ENCODE measurements at places on chromosomes 3 and 15.

DNA sequence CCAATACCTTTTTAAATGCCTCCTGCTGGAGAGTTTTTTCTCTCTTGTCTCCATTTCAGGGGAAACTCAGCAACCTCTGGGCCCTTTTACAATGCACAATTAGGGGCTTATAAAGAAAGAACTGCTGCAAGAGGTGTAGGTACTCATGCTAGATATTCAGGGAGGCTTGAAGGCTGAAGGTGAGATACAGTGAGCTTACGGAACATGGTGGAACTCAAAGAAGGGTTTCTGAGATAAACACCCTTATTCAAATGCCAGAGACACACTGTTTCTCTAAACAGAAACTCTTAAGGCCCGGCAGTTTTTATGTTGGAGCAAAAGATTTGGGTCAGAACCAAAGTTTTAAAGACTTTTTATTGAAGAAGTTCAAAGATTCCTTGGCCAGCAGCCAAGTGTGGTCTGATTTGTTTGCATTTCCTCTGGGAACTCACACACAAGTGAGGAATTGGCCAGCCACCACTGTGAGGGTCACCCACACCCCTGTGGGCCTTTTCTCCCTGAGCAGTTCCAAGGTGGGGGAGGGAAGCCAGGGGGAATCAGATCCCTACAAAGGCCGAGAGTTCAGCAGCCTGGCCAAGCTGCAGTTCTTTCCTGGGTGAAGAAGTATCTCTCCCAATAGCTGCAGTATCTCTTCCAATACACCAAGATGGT is 47.8 kb downstream of the TNFAIP8L3 start:
- no peak for DNase-seq

DNA sequence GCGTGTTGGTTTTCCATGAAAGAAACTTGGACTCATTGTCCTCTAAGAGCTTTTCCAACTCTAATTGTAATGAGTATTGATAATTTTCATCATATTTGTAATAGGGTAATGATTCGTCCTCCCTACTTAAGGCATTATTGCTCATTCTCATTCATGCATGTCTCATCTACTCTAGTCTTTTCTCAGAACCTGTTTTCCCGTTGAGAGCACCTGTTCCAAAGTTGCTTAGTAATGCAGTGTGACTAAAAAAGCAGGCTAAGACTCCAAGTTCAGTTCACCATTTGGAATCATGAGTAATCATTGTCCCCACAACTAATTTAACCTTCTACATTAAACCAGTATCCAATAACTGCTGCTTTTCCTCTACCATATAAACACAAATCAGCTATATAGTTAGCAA is 84.0 kb downstream of the FILIP1L start:
- DNase-seq, result no peak

GRCh38 chr15:97903971-97904572 is 56.4 kb upstream of the ARRDC4 start:
- DNase-seq, result no peak

DNA sequence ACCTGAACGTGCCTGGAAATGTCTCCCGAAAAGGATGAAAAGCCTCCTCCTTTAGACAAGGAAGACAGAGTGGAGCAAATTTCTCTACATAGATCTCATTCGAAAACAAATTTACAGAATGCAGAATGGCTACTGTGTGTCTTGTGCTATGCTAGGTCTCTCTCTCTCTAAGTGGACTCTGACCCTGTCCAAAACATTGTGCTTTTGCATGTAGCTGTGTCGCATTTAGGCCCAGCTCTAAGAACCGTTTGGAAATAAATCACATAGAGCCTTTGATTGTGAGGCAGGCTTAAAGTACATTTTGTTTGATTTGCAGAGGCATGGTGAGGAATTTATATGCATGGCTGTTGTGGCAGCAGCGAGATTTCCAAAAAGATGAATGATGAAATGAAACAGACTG is 198.0 kb downstream of the SV2B start:
- DNase-seq, result no peak

DNA sequence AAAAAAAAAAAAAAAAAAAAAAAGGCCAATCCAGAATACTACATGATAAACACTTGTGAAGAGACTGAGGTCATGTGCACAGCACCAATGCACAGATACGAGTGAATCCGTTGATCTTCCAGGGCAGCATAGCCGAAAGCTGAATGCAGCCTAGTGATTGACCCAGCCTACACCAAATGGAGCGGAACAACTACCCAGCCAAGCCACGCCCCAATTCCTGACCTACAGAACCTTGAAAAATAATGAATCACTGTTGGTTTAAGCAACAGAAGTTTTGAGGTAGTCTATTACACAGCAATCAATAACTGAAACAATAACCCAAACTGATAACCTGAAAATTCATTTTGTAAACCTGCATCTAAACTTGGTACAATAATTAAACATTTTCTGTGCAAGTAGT is 361.0 kb downstream of the FHIT start:
- DNase-seq, result no peak

DNA sequence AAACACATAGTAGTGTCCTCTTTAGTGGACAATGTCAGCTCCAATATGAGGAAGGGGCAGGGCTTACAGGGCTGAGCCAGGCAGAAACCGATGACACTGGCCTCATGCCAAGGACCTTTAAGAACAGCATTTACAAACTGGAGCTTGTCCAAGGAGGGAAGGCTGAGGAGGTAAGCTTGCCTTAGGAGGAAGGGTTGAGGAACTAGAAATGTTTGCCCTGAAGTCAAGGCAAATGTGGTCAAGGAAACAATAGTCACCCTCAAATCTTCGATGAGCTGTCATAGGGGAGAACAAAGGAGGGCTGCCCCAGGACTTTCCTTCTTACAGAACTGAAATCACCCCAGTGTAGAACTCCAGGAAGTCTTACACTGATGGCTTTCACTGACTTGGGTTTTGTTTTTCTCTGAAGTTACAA is 136.4 kb downstream of the LIPC start:
- DNase-seq, result no peak

GRCh38 chr3:71250026-71250425 is 333.5 kb downstream of the FOXP1 start:
- DNase-seq, result no peak

- no peak for DNase-seq
Observed at GRCh38 chr3:161233557-161233956, 12.4 kb downstream of the NMD3 start.

DNA sequence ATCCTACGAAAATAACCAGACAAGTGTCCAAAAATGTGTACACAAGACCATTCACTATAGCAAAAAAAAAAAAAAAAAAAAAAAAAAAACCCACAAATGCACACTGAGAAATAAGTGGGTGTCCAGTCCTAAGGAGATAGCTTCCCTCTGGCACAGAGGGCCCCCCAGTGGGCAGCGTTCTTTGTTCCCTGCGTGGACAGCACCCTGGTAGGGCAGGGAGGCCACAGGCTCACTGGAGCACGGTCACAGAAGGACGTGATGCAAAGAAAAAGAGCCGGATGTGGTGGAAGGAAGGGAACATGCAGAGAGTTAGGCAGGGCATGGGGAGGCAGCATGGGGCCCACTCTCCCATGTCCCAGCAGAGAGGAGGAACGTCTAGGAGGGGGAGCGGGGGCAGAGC is 210.7 kb upstream of the NSMCE3 start:
- no peak for DNase-seq

DNA sequence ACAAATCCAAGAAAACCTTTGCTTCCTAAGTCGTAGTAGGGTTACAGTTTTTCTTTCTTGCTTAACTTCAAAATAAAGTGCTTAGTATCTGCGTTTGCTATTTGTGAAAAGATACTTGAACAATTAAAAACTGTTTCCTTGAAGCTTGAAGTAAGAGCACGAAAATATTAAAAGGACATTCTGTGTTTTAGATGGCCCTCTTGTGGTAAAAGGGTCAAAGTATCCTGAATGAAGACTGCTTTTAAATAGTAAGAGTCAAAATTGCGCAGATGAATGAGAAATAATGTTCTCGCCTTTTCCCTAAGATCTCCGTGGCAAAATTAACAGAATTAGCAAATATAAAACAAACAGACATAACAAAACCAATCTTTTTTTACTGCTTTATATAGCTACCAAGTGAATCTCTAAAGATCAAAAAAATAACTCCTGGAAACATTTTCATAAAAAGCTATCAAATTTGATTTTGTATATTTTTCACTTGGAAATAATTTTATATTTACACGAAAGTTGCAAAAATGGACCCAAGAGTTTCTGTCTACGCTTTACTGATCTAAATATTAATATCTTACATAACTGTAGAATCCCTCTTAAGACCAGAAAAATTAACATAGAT is 175.4 kb downstream of the MBNL1 start:
- DNase-seq, result no peak

DNA sequence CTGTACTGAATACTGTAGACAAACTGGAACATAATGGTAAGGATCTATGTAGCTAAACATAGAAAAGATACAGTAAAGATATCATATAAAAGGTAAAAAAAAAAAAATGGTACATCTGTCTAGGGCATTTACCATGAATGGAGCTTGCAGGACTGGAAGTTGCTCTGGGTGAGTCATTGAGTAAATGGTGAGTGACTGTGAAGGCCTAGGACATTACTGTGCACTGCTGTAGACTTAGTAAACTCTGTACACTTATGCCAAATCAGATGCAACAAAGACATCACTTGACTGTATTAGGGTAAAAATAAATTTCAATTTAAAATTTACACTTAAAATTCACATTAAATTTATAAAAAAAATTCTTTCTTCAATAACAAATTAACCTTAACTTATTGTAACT is 281.3 kb upstream of the LMCD1 start:
- DNase-seq, result no peak

DNA sequence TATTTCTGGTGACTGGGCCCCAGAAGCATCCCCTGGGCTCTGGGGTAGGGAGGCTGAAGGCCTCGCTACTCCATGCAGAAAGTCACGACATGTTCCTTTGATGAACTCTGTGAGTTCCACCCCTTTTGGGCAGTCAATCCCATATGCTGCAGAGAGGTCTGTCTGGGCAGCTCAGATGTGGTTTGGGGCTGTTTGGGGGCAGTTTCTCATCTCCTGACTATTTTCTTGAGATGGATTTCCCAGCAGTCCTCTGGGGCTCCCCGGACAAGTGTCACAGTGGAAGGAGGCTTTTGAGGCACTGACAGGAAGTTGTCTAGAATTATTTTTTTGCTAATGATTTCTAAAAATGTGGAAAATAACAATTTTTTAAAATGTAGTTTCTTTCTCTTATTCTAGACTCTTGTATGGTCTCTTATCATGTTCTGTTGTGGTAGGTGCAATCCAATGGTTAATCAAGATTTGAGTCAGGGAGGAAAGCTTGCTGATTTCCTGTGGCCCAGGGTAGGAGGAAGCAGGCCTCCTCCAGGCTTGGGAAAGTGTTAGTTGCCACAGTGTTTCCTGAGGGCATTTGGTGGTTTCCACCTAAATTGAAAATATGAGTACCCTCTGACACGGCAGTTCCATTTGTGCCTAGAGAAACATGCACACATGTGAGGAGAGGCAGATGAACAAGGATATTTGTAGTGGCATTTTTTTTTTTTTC is 19.9 kb upstream of the TATDN2 start:
- peak; percentile 42 for DNase-seq

- no peak for DNase-seq
Observed at GRCh38 chr3:158360756-158361448, 210.1 kb upstream of the MLF1 start.

- no peak for DNase-seq
Observed at GRCh38 chr3:17905996-17906395, 163.6 kb upstream of the TBC1D5 start.

- no peak for DNase-seq
Observed at GRCh38 chr3:21847005-21847404, 96.0 kb upstream of the ZNF385D start.

GRCh38 chr3:175304404-175304803 is 445.3 kb downstream of the NAALADL2 start:
- no peak for DNase-seq

DNA sequence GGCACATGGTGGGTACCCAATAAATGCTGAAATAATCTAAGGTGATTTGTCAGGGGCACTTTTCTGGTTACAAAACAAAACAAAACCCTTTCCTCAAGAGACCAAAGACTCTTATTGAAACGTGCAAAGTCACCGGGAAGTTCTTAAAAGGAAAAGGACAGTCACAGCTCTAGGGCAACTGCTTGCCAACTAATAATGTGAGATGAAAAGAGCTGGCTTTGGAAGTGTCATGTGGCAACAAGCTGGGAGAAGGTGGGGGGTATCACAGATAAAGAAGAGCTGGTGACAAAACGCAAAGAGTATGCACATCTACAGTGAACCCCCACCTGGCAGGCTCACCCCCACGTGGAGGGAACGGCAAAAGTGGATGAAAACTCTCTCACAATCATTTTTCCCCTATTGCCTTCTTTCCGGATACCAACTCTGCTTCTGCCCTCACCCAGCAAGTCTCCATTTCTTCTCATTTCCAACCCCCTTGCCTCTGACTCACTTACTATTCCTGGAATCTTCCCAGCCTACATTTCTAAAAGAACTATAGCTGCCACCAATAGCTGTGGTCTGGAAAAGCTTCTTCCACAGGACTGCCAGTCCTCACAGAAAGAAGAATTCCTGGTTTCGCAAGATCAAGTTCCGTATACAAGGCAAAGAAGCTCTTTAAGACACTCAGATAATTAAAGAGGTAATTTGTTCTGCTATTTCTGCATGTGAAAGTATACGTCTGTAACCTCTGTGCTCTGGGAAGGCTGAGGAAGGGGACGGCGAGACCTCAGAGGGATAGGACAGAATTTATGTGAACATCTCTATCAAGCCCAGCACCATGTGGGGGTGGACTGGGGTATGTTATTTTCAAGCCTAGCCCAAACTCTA is 21.8 kb upstream of the ANPEP start:
- DNase-seq, result no peak

- no peak for DNase-seq
Observed at GRCh38 chr15:41610048-41610447, 50.2 kb upstream of the MGA start.

DNA sequence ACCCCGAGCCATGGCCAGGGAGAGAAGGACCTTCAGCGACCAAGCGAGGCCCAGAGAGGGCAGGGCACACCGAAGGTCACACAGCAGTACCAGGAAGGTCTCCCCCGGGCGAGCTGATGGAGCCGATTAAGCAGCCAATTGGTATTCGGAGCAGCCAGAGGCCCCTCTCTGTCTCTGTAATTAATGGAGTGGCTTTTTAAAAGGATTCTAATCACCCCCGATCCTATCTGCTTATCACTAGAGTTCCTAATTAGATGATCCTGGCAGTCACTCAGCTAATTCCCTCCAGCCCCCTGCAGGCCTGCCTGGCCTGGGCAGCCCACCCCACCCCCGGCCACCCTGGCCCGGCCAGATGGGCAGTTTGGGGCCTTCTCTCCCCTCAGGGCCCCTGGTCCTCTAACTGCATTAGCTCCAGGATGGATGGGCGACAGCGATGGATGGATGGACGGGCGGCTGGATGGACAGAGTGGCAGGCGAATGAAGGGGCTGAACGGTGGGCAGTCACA is 1.6 kb upstream of the DNAJB8 start:
- no peak for DNase-seq

- peak; percentile 29 for DNase-seq
Observed at GRCh38 chr15:22265056-22265945, 185.0 kb downstream of the OR4M2 start.

- no peak for DNase-seq
Observed at GRCh38 chr15:41161736-41162135, 45.7 kb upstream of the INO80 start.

- DNase-seq, result no peak
Observed at GRCh38 chr3:142664819-142665218, 59.0 kb upstream of the TRPC1 start.

GRCh38 chr15:96353930-96354730 is 23.6 kb downstream of the NR2F2 start:
- no peak for DNase-seq

GRCh38 chr3:41523897-41524296 is 324.6 kb downstream of the CTNNB1 start:
- no peak for DNase-seq
